ENCODE measurements at places on chromosomes 12 and 14. TPM values are rescaled to one million over a fixed set of nuclear protein-coding genes. Genes with fewer than 3 reads are reported as not detected.

- DNase-seq = no peak
Measured at GRCh38 chr12:14367040-14367661, 1.7 kb downstream of the ATF7IP start.

- no peak for DNase-seq
Measured at GRCh38 chr14:73833530-73834260, 17.9 kb upstream of the PTGR2 start.

- no peak for DNase-seq
Measured at GRCh38 chr12:82474181-82474797, 116.0 kb downstream of the METTL25 start.

JPH4 gene
- total RNA-seq = 0.05 TPM

GRCh38 chr12:4224206-4224889, 49.2 kb upstream of the CCND2 start:
- DNase-seq = no peak

DRAM1 gene
- total RNA-seq = 19.2 TPM

- no peak for DNase-seq
Measured at GRCh38 chr12:820336-820735, 68.0 kb downstream of the WNK1 start.

GRCh38 chr14:24576771-24577170, 721 bp upstream of the CTSG start:
- no peak for DNase-seq

DNA sequence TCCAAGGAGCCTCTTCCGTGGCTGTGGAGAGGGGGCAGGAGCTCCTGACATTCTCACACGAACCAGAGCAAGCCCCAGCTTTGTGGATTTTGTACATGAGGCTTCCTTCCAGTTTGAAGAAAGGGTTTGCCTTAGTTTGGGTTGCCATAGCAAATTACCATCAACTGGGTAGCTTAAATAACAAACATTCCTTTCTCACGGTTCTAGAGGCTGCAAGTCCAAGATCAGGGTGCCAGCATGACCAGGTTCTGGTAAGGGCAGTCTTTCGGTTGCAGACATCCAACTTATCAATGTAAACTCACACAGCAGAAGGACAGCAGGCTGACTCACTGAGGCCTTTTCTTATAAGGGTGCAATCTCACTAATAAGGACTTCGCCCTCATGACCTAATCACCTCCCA, 25.9 kb upstream of the STAB2 start:
- no peak for DNase-seq

DYRK4 gene
- total RNA-seq = 13.3 TPM

GRCh38 chr14:25868521-25869314, 729.1 kb downstream of the NOVA1 start:
- DNase-seq = no peak

BDKRB1 gene
- not detected for total RNA-seq

- no peak for DNase-seq
Measured at GRCh38 chr12:122200541-122201175, 2.9 kb upstream of the B3GNT4 start.

OAS3 gene
- 33.3 TPM for total RNA-seq

- no peak for DNase-seq
Measured at GRCh38 chr12:42002563-42002962, 142.1 kb downstream of the GXYLT1 start.

DNA sequence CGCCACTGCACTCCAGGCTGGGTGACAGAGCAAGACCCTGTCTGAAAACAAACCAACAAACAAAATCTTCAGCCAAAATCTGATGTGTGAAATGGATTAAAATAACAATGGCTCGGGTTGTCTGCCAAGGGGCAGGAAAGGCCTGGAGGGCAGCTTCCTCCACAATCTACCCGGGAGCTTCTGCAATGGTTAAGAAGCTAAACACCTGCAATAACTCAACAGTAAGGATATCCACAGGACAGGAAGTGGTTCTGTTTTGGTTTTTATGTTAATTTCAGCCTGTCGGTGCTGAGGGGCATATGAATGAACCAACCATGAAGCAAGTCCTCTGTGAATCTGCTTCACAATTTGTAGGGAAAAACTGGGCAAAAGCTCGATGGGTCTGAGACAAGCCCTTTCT, 34.4 kb downstream of the RAD52 start:
- no peak for DNase-seq

- DNase-seq = no peak
Measured at GRCh38 chr12:127928615-127929571, 338.1 kb upstream of the TMEM132C start.

RPL10L gene
- not detected for total RNA-seq

All from Panc1 (cell line).